T-helper 22 cell (primary cell): ENCODE measurements at places on chromosomes 12 and 14.

GRCh38 chr12:65656891-65657351, 167.4 kb upstream of the HMGA2 start:
- no peak for DNase-seq

DNA sequence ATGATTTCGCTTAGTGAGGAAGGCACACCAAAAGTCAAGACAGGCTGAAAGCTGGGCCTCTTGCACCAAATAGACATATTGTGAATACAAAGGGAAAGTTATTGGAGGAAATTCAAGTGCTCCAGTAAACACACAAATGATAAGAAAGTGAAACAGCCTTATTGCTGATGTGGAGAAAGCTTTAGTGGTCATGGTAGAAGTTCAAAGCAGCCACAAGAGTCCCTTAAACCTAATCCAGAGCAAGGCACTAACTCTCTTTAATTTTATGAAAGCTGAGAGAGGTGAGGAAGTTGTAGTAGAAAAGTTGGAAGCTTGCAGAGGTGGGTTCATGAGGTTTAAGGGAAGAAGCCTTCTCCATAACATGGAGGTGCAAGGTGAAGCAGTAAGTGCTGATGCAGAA, 988.3 kb downstream of the VRK1 start:
- DNase-seq = no peak

DNA sequence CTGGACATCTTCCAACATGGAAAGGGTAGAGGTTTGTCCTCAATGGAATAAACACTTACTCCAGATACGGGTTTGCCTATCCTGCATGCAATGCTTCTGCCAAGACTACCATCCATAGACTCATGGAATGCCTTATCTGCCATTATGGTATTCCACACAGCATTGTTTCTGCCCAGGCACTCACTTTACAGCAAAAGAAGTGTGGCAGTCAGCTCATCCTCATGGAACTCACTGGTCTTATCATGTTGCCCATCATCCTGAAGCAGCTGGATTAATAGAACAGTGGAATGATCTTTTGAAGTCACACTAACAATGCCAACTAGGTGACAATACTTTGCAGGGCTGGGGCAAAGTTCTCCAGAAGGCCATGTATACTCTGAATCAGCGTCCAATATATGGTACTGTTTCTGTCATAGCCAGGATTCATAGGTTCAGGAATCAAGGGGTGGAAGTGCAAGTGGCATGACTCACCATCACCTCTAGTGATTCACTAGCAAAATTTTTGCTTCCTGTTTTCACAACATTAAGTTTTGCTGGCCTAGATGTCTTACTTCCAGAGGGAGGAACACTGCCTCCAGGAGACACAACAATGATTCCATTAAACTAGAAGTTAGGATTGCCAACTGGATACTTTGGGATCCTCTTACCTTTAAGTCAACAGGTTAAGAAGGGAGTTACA, 140.4 kb downstream of the SLC35F4 start:
- DNase-seq = no peak

DNA sequence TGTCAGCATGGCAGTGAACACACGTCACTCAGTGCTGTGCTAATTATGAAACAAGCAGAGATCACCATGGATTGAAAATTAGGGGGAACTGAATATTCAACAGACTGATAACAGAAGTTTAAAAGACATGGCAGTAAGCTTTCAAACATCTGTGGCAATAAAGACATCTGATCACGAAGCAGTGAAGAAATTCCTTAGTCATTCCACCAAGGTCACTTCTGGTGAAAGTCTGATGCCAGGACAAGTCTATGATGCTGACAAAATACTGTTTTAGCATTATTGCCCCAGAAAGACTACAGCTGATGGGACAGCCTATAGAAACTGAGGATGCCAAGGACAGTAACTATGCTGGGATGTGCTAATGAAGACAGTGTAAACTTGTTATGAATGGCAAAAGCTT, 126.9 kb upstream of the RBM19 start:
- DNase-seq = no peak

DNA sequence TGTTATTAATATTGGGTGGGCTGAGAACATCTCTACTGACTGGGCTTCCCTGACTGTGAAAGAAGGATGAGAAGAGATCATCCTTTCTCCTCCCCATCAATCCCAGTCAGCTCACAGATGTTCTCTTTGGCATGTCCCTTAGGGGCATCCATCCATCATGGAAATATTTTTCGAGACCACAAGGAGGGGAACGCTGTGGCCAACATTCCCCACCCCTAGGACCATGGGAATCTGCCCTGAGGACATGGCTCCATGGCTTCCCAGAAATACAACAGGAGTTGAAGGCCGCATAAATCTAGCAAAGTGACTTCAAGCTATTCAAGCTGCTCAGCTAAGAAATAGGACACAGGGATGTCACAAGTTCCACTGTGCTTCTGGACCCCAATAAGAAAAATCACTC, 456.8 kb downstream of the MED13L start:
- DNase-seq = no peak
